Left forelimb (tissue), 1 donor: ENCODE measurements at places on chromosomes 1 and 21.
A peak's percentile ranks its signal among the peaks of the same experiment; 100 is the strongest.

- DNase-seq: peak; percentile 89
These were observed 1.0 kb upstream of the S100A2 start for GRCh38 chr1:153566414-153567371.

- DNase-seq: no peak
These were observed 5.0 kb upstream of the ENO1 start for GRCh38 chr1:8883491-8883890.

DNA sequence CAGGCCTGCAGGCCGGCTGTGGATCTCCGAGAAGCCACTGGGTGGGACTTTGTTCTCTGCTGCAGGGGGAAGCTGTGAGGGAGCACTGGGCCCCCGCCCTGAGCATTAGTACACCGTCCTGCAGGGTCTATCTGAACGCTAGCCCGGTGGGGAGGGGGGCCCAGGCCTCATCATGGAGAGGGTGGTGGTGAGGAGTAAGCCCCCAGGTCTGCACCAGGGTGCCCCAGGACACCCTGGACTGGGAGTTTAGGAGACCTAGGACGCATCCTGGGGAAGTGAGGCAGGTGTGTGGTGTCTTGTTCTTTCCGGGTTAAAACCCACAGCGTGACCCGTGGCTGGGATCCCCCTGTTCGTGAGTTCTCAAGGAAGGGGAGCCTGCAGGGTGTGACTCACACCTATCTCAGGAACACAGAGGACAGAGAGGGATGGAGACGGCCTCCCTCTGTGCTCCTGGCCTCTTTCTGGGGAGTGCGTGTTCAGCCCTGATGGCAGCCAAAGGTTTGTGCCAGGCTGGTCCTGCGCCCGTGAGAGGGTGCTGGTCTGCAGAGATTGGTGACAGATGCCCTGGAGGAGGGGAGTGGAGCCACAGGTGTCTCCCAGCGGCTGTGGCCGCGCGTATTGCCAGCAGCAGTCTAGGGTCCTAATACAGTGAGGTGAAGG is 44.8 kb downstream of the AGPAT3 start:
- DNase-seq: no peak

- DNase-seq: no peak
These were observed 252.5 kb downstream of the SDCCAG8 start for GRCh38 chr1:243508303-243508713.

DNA sequence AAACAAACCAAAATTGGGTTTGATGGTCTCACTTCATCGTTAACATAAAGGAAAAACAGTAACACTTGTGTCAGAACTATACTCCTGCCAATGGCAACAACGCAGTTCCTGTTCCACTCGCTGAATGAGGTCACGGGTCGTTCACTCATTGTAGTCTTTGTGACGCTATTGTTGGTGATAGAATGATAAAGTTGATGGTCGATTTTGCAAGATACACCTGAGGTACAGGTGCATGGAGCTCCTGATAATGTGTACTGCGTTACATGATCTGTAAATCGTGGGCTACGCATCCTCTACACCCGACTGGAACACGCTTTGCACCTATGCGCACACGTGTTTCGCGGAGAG is 391 bp upstream of the CENPS start:
- no peak for DNase-seq

DNA sequence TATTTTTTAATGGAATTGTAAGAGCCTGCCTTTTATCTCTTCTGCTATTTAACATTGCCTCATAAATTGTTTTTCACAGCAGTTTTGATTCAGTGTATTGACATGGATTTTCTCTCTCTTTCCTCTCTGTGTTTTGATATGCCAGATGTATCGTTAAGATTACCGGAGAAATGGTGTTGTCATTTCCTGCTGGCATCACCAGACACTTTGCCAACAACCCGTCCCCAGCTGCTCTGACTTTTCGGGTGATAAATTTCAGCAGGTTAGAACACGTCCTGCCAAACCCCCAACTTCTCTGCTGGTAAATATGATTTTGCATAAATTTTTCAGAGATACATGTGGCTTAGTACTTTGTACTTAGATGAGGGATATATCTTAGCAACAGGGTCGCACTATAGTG is 23.1 kb upstream of the DYNLT5 start:
- no peak for DNase-seq

- DNase-seq: no peak
These were observed 1.8 kb downstream of the SON start for GRCh38 chr21:33544451-33545195.

DNA sequence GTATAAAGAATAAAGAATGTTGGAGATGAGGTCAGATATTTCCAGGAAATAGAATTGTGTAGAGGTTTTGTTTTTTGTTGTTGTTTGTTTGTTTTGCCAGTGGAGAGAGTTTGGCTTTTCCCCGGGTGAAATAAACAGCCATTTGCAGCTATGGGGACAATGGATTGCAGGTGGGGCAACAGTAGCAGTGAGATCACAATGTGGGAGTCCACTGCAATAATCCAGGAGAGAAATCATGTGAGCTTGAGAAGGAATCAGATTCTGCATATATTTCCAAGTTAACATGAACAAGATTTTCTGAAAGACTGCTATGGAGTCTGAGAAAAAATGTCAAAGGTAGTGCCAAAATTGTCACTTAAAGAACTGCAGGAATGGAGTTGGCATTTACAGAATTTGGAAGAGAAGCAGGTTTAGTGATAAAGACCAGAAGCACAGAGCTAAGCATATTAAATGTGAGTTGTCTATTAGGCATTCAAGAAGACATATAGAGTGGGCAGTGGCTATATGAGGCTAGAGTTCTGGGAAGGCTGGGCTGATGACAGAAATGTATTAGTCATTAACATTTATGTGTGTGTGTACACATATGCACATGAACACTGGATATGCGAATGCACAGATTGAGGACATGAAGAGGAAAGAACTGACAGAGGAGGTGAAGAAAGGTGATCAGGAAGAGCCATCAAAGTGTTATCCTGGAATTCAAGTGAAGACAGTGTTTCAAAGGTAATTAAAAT is 729.6 kb upstream of the PTBP2 start:
- no peak for DNase-seq

DNA sequence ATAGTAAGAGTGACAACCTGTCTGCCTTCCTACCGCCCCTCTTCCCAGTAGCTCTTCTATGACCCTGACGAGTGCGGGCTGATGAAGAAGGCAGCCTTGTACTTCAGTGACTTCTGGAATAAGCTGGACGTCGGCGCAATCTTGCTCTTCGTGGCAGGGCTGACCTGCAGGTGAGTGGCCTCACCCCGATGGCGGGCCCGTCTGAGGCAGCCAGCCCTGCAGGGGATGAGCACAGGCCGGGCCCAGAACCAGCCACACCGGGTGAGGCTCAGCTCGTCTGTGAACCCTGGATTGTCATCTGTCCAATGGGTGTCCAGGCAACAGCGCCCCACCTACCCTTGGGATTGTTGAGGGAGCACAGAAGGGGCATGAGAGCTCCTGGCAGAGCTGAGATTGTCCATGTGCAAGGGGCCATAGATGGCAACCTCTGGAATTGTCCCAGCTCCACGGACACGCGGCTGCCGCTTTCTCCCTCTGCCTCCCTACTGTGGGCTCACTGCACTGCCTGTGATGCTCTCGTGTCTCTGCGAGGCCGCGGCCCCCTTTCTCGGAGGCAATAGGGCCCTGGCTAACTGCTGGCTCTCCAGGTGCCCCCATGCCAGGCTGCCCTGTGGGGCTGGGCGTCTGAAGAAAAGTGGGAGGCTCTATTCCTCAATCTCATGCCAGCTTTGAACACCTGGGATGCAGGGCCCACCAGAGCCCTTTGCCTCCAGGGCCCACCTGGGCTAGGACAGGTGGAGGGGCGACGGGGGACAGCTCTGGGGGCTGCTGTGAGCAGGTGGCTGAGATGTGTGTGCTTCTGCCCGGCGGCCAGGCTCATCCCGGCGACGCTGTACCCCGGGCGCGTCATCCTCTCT is 50.0 kb upstream of the LRRC3 start:
- no peak for DNase-seq

DNA sequence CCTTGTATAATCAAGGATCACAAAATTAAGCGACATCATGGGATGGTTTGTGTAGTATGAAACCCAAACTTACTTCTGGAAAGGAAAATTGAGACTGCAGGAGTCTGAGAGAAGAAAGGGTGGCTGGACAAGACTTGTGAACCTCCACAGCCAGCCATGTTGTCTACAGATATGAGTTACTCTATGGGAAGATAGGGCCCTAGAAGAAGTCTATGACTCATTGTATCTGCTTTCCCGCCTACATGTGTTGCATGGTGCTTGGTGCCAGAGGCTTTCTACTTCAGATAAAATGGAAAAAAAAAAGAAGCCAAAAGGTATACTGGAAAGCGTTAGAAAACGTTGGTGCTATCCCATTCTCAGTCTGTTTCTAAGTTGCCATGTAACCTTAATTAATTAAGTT is 18.7 kb upstream of the OR6N2 start:
- no peak for DNase-seq

GRCh38 chr1:174074757-174075156 is 52.6 kb upstream of the RC3H1 start:
- no peak for DNase-seq
